ENCODE measurements at places on chromosomes 2 and 18. TPM values are rescaled to one million over a fixed set of nuclear protein-coding genes. Genes with fewer than 3 reads are reported as not detected.

PCARE gene
- not detected for total RNA-seq

DNA sequence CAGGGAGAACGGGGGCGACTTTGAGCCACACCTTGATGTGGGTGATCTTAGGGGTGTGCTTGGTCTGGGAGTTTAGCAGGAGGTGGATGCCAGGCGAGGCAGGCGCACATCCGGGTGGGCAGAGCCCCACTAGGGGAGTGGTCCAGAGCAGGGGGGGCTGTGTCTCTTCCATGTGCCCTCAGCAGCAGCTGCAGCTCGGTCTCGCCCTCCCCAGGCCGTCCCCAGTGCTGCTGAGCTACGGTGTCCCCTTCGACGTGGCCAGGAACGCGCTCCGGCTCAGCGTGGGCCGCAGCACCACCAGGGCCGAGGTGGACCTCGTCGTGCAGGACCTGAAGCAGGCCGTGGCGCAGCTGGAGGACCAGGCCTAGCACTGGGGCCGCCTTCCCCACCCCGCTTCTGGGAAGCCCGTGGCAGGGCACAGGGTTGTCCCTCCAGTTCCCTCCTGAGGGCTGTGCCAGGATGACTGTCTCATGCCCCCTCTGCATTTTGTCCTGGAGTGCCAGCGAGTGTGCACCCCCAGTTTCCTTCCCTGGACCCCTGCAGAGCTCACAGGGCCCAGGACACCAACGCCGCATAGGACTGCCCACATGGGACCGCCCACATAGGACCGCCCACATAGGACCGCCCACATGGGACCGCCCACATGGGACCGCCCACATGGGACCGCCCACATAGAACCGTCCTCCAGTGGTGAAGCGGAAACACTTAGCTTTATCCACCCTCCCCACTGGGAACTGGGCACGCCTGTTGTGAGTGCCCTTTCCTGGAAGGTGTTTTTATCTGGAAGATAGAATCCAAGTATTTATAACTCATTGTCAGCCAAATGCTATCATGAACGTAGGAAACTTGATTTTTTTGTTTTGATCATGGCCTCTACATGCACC, 1.9 kb upstream of the ESPNL start:
- H3K27me3 ChIP-seq, result no peaks in the 10 kb centered on the region
- no peak overlapping the region for H3K4me3 ChIP-seq
- DNase-seq, result no peak
- H3K36me3 ChIP-seq, result no peaks in the 10 kb centered on the region
- H3K27ac ChIP-seq, result no peak overlapping the region

GRCh38 chr18:9734189-9734588, 26.1 kb downstream of the RAB31 start:
- no peak overlapping the region for H3K4me3 ChIP-seq
- H3K27me3 ChIP-seq, result no peaks in the 10 kb centered on the region
- no peak overlapping the region for H3K27ac ChIP-seq
- no peak for DNase-seq

DNA sequence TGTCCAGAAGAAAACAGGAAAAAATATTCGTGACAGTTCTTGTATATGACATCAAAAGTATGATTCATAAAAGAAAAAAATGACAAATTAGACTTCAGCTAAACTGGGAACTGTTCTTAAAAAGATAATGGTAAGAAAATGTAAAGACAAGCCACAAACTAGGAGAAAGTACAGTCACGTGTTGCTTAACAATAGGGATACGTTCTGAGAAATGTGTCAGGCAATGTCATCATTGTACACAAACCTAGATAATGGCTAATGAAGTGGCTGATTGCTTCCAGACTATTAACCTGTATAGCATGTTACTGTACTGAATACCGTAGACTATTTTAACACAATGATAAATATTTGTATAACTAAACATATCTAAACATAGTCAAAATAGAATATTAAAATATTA, 35.9 kb upstream of the CTIF start:
- H3K4me1 ChIP-seq, result no peaks in the 10 kb centered on the region
- H3K4me3 ChIP-seq, result no peak overlapping the region
- H3K27ac ChIP-seq, result no peak overlapping the region
- no peaks in the 10 kb centered on the region for H3K36me3 ChIP-seq

DNA sequence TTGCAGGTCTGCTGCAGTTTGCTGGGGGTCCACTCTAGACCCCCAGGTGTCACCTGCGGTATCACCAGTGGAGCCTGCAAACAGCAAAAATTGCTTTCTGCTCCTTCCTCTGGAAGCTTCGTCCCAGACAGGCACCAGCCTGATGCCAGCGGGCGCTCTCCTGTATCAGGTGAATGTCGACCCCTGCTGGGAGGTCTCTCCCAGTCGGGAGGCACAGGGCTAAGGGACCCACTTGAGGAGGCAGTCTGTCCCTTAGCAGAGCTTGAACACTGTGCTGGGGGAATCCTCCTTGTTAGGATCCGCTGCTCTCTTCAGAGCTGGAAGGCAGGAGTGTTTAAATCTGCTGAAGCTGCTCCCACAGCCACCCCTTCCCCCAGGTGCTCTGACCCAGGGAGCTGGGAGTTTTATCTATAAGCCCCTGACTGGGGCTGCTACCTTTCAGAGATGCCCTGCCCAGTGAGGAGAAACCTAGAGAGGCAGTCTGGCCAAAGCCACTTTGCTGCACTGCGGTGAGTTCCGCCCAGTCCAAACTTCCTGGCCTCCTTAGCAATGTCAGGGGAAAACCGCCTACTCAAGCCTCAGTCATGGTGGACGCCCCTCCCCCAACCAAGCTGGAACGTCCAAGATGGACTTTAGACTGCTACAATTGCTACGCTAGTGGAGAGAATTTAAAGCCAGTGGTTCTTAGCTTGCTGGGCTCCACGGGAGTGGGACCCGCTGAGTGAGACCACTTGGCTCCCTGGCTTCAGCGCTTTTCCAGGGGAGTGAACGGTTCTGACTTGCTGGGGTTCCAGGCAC, 652.5 kb downstream of the KCNJ3 start:
- no peak overlapping the region for H3K27ac ChIP-seq
- no peak overlapping the region for H3K4me3 ChIP-seq
- no peaks in the 10 kb centered on the region for H3K4me1 ChIP-seq

- H3K4me3 ChIP-seq, result no peak overlapping the region
- H3K36me3 ChIP-seq, result no peaks in the 10 kb centered on the region
Observed at GRCh38 chr2:20737505-20737904, 70.6 kb downstream of the GDF7 start.

- no peaks in the 10 kb centered on the region for H3K27me3 ChIP-seq
- no peaks in the 10 kb centered on the region for H3K4me1 ChIP-seq
- H3K36me3 ChIP-seq, result no peaks in the 10 kb centered on the region
- no peak for DNase-seq
- H3K4me3 ChIP-seq, result no peak overlapping the region
Observed at GRCh38 chr2:27667446-27667845, 3.8 kb downstream of the SLC4A1AP start.

DNA sequence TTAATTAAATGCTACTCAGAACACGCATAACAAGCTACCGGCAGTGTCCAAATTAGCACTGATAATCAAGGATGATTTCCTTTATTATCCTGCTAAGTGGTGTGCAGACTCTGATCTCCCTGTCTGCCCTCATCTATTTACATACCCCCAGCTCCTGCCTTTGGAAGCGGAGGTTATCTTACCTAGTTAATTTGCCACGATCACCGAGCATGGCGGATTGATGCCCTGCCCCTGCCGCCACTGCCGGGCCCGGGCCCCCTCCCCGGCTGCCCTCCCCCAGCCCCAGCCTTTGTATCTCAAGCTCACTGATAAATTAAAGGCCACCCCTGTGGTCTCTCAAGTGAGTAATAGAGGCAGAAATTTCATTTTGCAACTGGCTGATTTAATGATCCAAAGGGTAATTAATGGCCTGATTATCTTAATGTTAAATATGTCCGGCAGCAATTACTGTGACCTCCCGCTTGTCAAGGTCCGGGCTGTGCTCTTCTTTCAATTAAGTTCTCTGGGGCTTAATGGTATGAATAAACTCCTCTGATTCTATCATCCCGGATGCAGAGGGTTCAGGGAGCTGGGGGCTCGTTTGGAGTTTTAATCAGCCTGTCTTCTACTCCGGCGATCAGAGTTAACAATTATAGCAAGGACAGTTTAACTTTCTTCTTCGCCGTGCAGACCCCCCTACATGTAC, 113.4 kb downstream of the GBX2 start:
- DNase-seq, result no peak
- H3K4me3 ChIP-seq, result no peak overlapping the region
- no peak overlapping the region for H3K27ac ChIP-seq
- no peaks in the 10 kb centered on the region for H3K4me1 ChIP-seq

Data from uterus (tissue), 4 donors.